NCI-H1048 (cell line): ENCODE measurements at places on chromosomes 13 and 19.

GRCh38 chr13:114063545-114064449 lies 68.6 kb downstream of the RASA3 start:
- no peak for DNase-seq

DNA sequence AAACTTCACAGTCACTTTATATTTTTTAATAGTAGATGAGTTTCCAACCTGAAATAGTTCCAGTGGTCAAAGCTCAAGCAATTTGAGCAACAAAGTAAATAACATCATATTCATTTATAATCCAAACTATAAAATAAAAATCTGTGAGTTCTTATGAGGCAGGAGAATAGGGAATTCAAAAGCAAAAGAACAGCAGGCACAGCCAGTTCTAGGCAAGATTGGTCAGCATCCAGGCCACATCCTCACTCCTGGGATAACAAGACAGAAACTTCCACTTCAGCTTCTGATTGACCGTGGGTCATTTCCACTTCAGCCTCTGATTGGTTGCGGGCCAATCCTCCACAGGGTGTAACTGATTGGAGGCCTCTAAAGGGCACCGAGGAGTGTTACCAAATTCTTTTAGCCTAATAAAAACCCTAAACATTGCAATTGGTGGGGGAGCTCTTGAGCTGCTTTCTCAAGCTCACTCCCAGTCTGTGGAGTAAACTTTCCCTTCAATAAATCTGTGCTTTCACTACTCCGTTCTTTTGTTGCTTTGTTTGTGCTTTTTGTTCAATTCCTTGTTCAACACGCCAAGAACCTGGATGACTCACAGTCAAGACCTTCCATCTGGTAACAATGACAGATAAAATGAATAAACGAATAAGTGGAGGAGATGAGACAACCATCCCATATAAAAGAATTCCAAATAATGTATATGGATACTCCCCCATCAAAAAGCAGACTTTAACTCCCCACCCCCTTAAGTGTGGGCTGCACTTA lies 42.6 kb upstream of the AMER2 start:
- no peak for DNase-seq

DNA sequence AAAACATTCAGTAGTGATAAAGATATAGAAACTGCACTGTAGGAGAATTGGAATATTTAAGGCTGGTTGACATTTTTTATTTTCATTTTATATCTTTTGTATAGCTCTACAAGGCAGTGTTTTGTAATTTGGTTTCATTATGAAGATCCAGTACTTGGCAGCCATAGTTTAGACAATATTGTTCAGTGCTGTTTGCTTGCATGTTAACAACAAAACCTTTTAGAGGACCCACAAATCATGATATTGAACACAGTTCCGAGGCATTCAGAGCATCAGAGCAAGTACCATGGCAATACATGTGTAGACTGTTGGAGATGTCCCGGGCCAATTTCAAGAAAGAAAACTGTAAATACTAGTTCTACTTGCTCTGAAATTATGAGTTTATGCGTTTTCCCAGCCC lies 25.6 kb upstream of the GARRE1 start:
- no peak for DNase-seq

GRCh38 chr19:19542507-19542906 lies 4.4 kb downstream of the CILP2 start:
- no peak for DNase-seq

- no peak for DNase-seq
Measured at GRCh38 chr13:112466132-112467058, 90.2 kb downstream of the SPACA7 start.

- DNase-seq: no peak
Measured at GRCh38 chr19:12834976-12835757, 788 bp upstream of the RTBDN start.

DNA sequence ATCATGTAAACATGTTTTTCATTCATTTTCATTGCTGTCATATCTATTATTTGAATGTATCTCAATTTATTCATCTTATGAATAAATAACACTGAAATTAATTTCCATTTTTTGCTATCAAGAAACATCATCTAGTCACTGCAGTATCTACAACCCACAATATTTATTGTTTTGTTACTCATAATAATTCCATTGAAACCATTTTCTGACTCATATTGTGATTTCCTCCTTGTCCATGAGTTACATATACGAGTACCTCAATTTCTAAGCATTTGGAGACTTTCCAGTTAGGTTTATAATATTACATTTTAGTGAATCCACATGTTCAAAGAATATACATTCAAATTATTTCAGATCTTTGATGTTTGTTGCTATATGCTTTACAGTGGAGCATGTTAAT lies 1524.0 kb downstream of the SLITRK1 start:
- DNase-seq: no peak
